NB4 (cell line): ENCODE measurements at places on chromosomes 7 and 10.

DNA sequence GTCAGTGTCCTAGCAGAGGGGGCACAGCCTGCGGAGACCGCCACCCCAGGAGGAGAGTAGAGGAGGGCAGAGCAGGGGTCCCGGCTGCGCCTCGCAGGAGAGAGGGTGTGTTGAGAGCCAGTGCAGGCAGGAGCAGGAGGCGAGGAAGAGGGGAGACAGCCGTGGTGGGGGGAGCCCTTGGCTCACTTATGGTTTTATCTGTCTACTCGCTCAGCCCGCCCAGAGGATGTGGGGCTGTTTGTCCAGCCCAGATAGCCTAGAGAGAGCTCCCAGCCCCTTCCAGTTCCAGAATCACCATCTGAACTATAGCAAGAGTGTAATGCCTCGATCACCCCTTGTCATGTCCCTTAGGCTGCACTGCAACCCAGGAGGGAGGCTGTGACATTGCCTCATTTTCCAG is 26.6 kb downstream of the SLC29A3 start:
- DNase-seq = no peak

DNA sequence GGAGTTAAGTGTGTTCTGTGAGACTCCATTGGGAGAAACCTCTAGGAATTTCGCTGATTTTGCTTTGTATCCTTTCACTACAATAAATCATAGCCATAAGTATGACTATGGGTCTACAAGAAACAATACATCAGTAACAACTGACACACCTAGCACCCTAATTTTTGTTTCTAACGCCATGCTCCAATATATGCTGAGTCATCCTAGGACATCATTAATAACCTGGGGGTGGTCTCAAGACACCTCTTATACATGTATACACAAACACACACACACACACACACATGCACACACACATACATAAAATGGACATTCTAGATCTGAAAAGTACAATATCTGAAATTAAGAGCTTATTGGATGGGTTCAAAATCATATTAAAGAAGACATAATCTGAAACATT is 18.2 kb downstream of the ZNF248 start:
- no peak for DNase-seq

- DNase-seq = no peak
These were observed 59.6 kb downstream of the TMEM209 start for GRCh38 chr7:130145424-130146100.

- peak; percentile 68 for DNase-seq
These were observed 473.0 kb upstream of the KLF6 start for GRCh38 chr10:4257939-4258465.

- DNase-seq = peak; percentile 43
These were observed 43.9 kb downstream of the PYROXD2 start for GRCh38 chr10:98370831-98371820.

DNA sequence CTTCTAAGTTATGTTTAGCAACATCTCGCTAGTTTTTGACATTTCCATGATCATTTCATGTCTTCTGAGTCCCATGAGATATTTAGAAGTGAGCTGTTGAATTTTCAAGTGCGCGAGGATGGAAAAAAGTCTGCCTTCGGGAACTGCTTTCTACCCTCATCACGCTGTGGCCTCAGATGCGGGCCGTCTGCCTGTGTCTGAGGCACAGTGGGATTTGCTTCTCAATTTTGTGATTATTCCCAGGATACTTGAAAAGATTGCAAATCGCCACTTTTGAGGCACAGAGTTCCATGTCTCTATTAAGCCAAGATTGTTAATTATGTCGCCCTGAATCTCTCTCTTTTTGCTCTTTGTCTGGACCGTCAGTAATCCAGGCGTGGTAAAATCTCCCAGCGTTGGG is 30.8 kb upstream of the NKX6-2 start:
- no peak for DNase-seq

GRCh38 chr10:7956508-7956907 is 98.0 kb upstream of the GATA3 start:
- DNase-seq = peak; percentile 75

GRCh38 chr7:105198223-105198622 is 184.2 kb downstream of the KMT2E start:
- DNase-seq = no peak

GRCh38 chr7:76216381-76217082 is 14.8 kb downstream of the SRRM3 start:
- no peak for DNase-seq

DNA sequence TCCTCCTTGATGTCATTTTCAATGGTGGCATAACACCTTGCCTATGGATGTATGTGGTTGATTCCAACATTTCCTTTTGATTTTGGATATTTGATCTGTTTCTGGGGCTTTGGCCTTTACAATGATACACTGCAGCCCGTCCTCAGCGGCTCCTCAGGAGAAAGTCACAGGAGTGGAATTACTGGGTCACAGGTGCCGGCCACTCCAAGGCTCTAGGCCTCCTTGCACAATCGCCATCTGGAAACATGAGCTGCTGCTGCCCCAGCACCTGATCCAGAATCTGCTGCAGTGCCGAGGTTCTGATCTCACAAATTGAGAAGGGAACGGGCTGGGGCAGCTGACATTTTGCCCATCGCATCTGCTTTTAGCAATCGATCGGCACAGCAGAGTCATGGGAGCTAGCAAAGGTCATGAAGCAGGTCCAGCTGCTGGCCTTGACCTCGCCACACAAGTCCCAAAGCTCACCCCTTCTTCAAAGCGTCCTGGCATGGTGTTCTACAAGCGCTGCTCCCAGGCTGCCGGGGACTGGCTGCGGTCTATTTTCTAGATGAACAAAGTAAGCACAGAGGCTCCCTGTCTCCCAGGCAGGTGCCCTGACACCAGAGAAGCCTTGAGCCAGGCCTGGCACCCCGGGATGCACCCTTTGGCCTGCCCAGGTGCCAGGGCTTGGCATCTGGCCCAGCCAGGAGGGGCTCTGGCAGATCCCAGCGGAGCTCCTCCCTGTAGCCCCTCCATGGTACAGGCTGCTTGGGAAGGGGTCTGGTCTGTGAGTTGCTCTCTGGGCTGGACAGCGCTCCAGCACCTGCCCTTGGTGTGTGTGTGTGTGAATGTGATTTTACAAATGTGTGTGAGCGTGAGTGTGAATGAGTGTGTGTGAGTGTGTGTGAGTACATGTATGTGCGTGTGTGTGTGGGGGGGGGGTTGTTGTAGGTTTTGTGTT is 201.8 kb downstream of the GLRX3 start:
- no peak for DNase-seq

- DNase-seq = no peak
These were observed 139.1 kb downstream of the TFPI2 start for GRCh38 chr7:93751421-93751820.

- no peak for DNase-seq
These were observed 61.2 kb upstream of the ODAD2 start for GRCh38 chr10:28060031-28060607.

DNA sequence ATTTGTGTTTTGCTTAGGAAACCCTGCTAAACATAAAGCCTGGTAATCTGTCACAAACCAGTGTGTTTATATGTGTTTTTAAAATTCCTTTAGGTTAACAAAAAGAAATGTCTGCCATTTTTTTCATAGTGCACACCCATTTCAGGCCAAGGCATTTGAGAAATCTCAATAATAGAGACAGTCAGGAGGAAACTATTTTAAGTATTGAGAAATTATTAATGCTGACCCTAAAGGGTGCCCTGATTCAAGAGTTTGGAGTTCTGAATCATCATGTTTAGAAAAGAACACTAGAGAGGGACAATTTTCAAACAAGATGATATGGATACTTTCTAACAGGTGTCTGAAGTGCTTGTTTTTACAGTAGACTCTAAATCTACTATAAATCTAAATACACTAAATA is 28.7 kb downstream of the MALRD1 start:
- DNase-seq = no peak

GRCh38 chr10:62597226-62597625 is 207.3 kb upstream of the ADO start:
- DNase-seq = no peak

GRCh38 chr10:16883084-16883483 is 65.9 kb upstream of the RSU1 start:
- DNase-seq = no peak

DNA sequence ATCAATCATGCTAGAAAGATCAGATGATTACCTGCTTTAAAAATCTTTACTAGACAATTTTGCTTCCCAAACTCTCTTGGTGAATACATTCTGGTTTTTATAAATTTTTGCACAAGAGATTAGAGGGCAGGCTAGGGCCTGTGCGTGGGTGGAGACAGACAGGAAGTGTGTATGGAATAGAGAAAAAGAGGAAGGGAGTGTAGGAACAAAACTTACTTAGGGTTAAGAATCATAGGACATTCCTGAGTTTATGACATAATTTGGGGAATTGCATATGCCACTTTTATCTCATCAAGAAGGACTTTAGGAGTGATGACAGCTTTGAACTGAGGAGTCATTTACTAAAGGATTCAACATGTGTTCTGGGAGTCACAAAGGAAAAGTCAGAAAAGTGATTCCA is 31.3 kb downstream of the LAMB1 start:
- peak; percentile 39 for DNase-seq

DNA sequence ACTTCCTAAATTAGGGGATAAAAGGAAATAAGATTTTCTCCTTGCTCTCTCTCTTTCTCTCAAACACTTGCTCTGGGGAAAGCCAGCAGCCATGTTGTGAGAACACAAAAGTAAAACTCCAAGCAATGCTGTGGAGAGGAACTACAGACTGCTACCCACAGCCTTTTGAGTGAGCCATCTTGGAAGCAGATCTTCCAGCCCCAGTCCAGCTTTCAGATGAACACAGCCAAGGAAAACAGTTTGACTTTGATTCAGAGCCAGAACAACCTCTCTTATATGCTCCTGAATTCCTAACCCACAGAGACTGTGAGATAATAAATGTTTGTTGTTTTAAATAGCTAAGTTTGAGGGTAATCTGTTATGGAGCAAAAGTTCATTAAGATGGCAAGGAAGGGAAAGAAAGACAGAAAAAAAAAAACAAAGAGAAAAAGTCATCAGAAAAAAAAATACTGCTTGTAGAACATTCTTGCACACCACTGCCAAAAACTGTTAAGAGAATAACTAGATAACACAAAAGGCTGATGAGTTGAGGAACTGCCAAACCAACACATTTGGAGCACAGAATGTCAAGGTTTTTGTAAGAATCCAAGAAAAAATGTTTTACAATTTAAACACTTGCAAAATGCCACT is 20.9 kb upstream of the PRKAR2B start:
- no peak for DNase-seq

DNA sequence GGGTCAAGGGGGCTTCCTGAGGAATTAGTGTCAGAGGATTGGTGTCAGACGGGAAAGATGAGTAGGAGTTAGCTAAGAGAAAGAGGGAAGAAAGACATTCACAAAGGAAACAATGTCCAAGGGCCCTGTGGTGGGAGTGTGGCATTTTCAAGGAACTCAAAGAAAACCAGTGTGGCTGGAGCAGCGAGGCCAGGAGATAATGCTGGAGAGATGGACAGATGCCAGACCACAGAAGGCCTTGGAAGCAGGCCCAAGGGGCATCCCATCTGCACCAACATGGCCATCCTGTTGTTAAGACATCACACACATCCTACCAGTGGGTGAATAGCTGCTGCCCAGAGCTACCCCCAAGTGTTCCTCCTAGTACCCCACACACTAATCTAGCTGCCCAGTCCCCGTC is 36.1 kb upstream of the CUL1 start:
- no peak for DNase-seq

DNA sequence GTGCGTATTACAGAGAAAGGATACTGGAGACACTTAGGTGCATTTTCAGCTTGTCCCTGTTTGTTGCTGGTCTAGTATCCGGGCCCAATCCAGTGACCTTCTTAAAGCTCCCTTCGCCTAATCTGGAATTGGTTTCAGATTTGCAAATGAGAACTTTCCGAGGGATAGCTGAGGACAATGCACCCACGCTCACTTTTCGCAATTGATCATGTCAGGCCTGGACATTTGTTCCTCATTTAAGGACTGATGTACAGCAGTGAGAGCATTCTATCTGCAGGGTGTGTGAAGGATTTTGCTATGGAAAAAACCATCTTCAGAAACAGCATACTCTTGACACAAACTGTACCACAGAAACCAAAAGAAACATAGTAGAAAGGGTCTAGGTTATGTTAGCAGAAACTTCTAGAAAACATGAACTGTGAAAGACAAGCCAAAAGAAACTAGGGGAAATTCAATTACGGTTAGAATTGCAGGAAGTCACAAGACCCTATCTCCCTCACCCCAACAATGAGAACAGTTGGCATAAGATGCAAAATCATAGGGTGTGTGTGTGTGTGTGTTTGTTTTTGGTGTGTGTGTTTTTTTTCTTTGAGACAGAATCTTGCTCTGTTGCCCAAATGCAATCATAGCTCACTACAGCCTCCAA is 331.1 kb downstream of the CALN1 start:
- no peak for DNase-seq

DNA sequence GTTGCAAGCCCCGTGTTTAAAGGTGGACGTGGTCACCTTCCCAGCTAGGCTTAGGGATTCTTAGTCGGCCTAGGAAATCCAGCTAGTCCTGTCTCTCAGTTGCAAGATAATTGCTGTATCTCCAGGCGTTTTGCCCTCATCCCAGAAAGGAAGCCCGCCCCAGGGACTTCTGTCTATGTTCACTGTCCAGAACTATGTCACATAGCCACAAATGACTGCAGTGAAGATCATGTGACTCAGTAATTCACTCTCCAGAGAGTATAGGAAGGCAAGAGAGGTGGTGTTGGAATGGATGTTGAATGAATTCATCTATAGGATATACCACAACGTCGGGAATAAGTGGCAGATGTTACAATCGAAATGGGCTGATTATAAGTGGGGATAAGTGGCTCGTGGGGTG is 349 bp upstream of the ERVW-1 start:
- DNase-seq = no peak

- no peak for DNase-seq
These were observed 184.2 kb downstream of the WDR37 start for GRCh38 chr10:1240341-1240775.

GRCh38 chr7:125061-125475 is 67.3 kb upstream of the FAM20C start:
- no peak for DNase-seq
